ENCODE measurements at places on chromosomes 3 and 15.

DNA sequence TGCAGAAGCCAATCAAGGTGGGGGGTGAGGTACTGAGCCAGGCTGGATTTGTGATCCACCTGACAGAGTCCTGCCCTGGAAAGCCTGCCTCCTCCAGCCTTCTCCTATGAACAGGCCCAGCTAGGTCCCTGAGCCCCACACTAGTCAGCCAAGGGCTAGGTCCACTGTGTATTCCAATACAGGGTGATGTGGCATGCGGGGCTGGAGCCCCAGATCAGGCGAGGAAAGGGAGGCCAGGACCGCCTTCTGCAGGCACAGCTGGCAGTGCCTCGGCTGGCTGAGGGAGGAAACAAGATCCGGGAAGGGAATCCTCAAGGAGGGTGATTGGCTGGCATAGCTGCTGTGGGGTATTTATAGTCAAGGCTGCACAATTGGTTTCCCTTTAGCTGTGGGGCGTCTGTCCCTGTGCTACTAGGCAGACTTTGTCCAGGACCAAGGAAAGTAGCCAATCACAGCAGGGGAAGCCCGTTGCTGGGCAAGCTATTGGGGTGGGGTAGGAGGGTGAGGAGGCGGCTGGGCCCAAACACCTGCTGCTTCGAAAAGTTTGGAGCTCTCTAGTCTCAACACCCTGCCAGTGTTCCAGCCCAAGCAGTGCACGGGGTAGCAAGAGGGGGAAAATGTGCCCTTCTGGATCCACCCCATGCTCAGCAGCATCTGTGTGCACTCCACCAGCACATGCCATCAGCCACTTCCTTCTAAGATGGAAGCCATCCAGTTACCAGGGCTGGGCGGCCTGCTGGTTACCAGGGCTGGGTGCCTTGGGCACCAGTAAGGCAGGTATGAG lies 5.9 kb downstream of the KY start:
- no peak for DNase-seq

DNA sequence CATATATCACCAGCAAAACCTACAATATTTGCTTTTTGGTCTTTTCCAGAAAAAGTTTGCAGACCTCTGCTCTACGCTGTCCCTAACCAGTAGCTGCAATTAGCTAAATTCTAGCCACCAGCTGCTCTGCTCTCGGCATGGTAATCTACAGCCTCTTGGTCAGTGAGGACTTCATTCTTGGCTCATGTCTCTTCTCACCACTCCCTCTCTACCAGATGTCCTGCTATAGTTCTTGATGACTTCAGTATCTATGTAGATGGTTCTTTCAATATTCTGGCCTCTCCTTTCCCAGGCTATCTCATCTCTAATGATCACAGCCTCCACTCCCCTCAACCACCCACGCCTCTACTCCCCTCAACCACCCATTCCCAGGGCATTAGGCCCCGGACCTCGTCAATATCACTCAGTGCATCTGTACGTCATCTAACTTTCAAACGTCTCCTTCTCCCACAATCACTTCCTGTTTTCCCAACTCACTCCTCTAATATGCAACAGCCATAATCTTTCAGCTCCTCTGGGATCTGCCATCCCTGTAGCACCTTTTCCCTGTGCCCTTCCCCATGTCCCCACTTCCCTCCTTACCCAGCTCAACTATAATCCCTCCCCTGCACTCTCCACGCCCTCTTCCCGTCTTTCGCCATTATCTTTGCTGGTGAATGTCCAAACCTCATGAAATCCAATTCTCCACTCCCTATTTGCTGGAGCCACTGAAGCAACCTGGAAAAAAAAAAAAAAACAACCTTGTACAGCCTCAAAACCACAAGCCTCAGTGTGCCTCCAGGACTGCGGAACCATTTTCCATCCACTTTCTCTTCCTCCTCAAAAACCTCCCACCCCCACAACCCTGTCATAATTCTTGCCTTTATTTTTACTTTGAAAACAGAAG lies 429.4 kb upstream of the PROK2 start:
- DNase-seq, result no peak

DNA sequence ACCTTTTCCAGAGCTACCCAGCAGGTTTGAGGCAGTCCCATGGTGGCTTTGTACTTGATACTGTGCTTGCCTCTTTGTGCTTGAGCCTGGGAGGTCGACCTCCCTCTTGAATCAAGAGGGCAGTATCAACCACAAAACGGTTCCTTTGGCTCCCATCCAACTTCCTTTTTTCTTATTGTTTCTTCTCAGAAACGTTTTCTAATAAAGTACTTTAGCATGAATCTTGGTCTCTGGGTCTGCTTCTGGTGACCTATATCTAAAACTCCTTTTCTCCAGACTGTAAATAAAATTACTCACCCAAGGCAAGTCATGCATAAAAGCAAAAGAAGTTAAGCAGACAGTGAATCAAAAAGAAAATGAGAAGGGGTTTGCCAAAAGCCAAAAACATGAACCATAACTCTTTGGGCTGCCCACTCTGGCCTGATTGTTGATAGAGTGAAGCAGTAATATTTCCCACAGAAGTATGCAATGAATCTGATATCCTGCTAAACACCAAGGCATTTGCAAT lies 112.2 kb upstream of the SLC4A7 start:
- DNase-seq, result no peak

- DNase-seq, result no peak
Observed at GRCh38 chr3:135871311-135871710, 94.2 kb upstream of the PPP2R3A start.

DNA sequence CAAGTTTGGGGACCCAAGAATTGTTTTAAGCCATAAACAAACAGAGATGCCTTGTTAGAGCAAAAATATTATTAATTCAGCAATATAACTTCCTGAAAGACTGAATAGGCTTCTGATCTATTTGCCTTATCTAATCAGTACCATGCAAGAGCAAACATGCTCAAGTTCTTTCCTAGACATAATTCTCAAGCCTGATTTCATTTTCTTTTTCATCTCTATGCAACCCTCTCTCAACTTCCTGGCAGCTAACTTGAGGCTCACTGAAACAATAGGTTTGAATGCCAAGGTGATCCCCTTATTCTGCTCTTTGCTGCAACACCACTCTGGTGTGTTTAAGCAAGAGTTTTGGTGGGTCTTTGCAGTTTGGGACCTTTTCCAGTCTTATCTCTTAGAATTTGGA lies 230.9 kb upstream of the CD96 start:
- no peak for DNase-seq

DNA sequence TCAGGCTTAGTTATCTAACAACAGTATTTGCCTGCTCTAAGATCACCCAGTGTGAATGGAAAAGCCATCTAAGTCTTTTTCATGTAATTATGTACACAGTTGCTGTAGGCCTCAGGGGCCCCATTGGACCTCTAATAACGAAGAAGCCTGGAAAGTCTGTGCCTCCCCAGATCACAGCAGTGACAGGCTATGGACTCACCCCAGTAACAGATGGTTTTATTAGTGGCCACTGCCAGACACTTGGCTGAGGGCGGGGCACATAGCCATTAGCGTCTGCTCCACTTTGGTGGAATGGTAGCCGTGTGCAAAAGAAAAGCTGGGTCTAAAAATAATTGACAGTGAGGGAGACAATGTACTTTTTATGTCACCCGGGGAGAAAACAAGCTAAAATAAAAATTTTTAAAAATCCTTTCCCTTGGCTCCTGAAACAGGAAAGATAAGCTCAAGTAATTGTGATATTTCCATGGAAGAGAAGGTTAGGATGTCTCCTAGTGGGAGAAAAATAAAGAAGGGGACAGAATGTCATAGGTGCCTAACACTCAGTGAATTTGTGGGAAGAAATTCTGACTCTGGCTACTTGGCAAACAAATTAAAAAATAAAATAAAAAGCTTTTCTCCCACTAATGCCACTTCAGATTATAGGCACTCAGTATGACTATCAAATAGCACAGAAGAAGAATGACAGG lies 44.3 kb upstream of the ZNF385D start:
- DNase-seq, result no peak

- DNase-seq, result no peak
Observed at GRCh38 chr15:83155942-83156341, 48.5 kb downstream of the TM6SF1 start.

DNA sequence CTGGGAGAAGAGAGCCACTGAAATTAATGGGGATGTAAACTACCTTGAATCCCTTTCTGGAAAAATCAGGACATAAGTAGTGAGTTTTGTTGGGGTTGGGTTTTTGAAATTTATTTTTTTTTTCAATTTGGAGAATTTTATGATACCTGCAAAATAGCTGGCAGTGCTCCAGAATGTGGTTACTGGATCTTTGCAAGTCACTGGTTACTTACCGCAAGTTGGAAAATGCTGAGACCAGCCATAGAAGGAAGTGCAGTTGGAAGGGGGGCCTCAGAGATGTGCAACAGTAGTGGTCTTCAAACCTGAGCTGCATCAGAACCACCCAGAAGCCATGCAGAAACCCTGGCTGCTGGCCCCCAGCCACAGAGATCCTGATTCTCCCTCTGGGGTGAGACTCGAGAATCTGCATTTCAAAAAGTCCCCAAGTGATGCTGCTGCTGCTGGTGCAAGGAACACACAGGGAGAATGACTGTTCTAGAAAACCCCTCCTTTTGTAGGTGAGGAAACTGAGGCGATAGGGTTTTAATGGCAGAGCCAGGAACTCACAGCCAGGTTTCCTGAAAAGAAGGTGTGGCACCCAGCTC lies 39.7 kb downstream of the SEMA5B start:
- no peak for DNase-seq

GRCh38 chr15:44706401-44706800 lies 4.7 kb downstream of the PATL2 start:
- no peak for DNase-seq

GRCh38 chr15:96524676-96525417 lies 194.3 kb downstream of the NR2F2 start:
- no peak for DNase-seq

DNA sequence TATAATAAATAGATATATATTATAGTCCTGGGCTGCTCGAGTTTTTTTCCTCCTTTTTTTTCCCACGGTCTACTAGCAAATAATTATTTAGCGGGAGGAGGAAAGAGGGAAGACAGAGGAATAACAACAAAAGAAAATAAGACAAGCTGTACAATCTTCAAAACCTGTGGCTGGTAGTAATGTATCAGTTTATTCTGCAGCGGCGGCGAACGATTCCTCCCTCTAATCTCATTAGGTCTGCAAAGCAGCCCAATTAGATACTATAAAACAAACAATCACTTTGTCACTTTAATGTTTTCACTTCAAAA lies 390 bp upstream of the TLE3 start:
- DNase-seq, result no peak

DNA sequence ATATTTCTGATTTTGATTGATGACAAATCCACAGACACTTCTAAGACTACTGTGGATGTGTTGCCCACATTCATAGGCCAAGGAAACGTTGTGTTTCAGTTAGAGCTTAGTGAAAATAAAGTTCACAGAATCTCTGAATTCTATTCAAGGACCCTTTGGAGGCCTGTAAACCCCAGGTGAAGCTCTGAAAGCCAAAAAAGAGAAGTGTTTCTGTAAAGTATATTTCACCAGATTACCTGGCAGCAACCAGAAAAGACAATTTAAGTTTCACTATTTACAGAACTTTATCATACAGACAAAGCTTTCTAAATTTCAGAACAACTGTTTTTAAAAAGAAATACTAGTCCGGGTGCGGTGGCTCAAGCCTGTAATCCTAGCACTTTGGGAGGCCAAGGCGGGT lies 2.6 kb downstream of the CLPX start:
- no peak for DNase-seq

DNA sequence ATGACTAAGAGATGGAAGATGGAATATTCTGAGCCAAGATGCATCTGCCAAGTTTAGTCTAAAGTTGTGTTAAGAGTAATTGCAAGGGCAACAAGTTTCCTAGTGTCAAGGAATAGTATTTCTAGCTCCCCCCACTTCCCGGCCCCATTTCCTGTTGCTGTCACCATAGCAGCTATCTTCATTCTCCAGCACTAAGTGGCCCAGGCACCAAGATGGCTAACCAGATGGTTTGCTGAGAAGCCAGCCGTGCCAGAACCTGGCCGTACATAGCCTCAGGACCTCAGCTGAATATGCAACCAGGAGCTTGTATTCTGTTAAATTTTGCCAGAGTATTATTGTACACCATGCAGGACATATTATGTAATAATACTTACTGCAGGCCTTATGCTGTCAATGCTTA lies 108.8 kb upstream of the UMPS start:
- DNase-seq, result no peak

- DNase-seq, result no peak
Observed at GRCh38 chr3:124679048-124679638, 51.1 kb upstream of the UMPS start.

GRCh38 chr3:73419179-73419803 lies 205.4 kb downstream of the PDZRN3 start:
- DNase-seq, result no peak

- no peak for DNase-seq
Observed at GRCh38 chr15:73923488-73924164, 2.6 kb upstream of the LOXL1 start.

- no peak for DNase-seq
Observed at GRCh38 chr3:74582982-74583381, 31.5 kb downstream of the CNTN3 start.

DNA sequence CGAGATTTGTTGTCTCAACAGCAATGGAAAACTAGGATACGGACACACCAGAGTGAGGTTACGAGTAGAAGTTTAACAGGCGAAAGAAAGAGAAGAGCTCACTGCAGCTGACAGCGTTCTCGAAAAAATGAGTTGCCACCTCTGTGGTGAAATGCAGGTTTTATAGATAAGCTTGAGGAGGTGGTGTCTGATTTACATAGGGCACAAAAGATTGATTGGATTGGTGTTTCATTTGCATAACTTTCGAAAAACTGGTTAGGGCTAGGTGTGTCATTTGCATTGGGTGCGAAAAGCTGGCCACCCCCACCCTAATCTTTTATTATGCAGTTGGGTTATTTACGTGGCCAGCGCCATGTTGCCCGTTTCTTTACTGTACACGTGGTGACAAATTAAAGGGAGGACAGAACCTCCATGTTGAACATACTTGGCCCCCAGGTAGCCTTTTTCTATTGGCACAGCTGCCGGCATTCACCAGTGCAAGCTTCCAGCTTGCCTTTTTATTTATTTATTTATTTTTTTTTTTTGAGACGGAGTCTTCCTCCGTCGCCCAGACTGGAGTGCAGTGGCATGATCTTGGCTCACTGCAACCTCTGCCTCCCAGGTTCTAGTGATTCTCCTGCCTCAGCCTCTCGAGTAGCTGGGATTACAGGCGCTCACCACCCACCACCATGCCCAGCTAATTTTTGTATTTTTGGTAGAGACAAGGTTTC lies 8.3 kb downstream of the IFT122 start:
- DNase-seq, result no peak

DNA sequence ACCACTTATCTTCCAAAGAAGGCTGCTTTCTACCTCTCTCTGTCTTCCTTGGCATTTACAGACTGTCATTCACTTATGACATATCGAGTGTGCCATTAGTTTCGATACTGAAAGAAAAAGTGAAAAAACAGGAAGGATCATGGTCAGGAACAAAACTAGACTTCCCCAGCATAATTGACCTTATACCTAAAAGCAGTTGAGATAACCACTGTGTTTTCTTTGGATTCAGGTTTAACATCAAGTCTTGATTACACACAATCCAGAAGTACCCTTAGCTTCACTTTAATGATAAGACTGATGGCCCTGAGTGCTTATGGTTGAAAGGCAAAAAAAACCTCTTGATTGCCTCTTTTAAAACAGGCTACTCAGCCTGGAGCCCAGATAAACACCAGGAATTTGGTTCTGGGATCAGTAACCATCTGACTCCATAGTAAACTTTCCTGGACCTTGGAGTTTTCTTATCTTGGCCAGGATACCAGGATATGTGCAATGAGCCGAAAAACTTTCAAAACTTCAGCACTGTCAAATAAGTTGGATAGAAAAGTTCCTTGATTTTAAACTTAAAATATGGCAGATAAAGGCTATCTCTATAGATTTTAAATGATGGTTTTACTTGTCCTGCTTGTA lies 5.0 kb upstream of the UACA start:
- no peak for DNase-seq
